NCI-H460 (cell line): ENCODE measurements at places on chromosomes 11 and 22. TPM values are rescaled to one million over a fixed set of nuclear protein-coding genes. Genes with fewer than 3 reads are reported as not detected.

DNA sequence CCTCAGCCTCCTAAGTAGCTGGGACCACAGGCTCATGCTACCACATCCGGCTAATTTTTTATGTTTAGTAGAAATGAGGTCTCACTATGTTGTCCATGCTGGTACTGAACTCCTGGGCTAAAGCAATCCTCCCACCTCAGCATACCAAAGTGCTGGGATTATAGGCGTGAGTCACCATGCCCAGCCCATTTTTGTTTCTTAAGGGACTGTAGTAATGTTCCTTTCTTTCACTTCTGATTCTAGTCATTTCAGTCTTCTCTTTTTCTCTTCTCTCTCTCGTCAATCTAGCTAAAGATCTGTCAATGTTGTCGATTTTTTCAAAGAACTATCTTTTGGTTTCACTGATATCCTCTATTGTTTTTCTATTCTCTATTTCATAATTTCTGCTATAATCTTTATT is 111.0 kb upstream of the APOA1 start:
- no peak for DNase-seq

DNA sequence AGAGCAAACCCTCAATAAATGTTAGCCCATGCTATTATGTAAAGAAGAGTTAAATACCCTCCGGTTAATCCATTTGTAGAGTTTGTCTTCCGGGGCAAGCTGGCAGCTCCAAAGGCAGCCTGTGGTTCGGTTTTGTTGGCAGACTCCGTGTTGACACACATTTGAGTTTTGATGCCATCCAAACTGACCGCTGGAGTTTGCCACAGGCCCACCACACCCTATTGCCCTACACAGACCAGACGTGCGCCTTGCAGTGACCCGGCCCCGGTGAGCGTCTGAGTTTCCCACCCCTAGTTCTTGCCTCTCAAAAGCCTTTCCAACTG is 25.1 kb downstream of the ELFN2 start:
- DNase-seq: no peak

- DNase-seq: no peak
Observed at GRCh38 chr11:44128729-44129128, 33.3 kb downstream of the EXT2 start.

DNA sequence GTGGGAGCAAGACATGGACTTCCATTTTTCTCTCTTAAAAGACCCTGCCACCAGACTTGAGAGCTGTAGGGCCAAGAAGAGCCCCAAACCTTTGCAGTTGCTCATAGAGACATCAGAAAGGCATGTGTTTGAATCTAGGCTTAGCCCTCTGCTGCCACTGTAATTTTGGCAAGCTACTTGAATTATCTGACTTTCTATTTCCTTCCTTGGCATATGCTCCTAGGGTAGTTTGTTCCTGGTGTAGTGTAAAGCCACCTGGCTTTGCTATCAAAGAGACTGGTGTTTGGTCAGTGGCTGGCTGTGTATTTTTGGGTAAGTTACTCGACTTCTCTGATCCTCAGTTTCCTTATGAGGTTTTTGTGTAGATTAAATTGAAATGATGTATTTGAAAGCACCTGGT is 252.1 kb upstream of the CCDC90B start:
- DNase-seq: no peak

DNA sequence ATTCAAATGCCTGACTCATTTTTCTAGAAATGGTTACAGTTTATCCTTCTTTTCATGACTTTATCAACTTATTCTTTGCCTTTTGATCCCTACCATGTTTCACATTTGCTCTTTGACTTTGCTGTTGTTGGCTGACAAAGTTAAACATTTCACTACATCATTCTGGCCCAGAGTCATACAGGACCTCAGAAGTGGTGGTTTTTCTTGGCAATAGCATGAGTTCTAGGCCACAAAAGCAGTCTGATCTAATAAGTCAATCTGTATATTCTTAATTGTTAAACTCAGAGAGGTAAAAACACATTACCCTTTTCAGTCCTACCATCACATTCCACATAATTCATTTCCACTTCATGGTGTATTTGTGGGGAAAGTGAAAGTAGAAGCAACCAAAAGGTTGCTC is 763.2 kb upstream of the TENM4 start:
- no peak for DNase-seq

DNA sequence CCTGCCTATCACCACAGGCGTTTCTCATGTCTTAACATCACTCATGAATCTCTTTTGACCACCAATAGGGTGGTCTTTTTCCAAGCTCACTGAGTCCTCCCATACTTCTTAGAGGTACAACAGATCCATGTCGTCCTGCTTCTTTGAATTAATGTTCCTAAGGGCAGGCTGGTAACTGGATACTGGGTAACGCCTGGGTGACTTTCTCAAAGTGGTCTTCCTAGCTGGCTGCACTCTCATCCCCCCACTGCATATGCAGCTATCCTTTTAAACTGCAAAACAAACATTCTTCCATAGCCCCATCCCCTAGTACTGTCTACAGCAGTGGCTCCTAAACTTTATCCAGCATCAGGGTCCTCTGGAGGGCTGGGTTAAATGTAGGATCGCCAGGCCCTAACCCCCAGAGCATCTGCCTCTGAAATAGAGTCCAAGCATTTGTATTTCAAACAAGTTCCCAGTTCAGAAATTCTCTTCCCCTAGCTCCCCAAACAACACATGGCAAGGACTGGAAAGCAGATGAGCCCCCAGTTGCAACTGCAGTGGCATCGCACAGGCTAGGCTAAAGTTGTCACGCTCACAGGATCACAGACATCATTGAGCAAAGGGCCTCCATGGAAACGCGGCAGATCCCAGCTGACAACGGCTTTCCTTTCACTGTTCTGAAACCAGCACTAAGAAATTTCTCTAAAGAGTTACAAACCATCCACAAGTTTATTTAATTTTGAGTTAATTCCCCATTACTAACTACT is 204.9 kb downstream of the LARGE1 start:
- DNase-seq: no peak

DNA sequence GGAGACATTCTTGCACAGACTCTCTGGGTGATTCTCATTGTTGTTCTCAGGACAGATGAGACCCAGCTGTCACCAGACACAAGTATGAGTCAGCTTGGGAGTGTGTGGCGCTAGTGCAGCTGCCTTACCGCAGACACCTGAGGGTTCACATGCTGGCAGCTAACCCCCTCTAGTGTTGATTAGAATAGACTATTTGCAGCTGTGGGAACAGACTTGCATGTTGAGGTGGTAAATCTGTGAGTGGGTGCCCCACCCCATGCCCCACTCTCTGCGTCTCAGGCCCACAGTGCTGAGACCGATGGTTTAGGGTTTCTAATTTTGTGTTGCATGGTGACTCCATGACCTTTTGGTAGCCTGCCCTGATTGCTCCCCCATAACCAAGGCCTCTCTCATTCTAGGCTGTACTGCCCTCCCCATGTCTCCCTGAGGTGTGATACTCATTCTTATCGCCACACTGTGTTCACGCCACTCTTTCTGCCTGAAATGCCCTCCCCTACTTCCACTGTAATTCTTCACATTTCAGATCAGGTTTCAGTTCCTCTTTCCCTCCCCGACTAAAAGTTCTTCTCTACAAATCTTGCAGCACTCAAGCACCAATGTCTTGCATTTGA is 73.7 kb upstream of the KIRREL3 start:
- no peak for DNase-seq

GRCh38 chr22:42356533-42356932 is 75.7 kb downstream of the NFAM1 start:
- no peak for DNase-seq

GRCh38 chr22:29883775-29884097 is 762 bp downstream of the MTMR3 start:
- no peak for DNase-seq

- no peak for DNase-seq
Observed at GRCh38 chr11:87127101-87127500, 89.4 kb downstream of the TMEM135 start.

DNA sequence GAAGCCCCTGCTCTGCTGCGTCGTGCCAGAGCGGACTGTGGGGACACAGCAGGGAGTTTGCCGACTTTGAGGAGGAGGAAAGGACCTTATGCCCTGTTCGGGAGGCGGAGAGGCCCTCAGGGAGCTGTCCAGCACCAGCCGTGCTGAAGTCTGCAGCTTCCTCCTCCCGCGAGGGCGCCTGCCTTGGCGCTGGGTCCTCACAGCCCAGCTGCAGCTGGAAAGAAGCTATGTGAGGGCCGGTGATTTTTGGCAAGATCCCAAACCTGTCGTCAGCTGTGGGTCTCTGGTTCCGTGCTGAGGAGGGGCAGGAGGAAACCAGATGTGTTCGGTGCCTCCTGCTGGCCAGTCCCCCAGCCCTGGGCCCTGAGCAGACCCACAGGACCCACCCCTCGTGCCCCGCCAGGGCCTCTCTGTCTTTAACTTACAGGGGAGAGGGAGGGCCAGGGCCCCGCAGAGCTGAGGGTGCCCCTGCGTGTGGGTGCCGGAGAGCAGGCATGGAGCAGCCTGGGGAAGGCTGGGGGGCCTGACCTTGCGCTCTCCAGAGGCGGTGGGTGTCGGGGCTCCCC is 12.0 kb downstream of the BRSK2 start:
- DNase-seq: peak; percentile 45

DNA sequence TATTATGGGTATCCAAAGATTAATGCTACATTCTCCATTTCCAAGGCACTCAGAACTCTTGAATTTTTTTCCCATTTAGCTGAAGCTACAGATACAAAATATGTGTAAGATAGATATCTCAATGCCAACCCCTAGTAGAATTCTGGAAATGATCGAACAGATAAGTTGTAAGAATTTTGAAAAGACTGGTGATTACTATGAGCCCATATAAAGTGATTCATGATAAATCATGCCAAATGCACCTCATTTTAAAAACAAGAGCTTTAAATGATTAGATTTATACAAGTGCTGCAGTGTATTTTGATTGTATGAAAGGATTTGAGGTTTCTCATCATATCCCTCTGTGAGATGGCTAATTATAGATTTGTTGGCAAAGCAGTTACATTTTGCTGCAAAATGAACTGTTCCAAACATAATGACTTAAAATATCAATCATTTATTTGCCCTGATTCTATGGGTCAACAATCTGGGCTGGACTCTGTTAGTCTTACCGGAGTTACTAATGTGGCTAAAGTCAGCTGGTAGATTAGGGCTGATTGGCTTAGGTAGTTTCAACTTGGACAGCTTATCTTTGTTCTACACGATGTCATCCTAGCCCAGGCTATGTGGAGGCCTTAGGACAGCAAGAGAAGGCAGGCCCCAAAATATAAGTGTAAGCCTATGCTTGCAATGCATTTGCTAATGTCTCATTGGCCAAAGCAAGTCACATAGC is 3.4 kb downstream of the OR10V1 start:
- DNase-seq: no peak

GRCh38 chr11:10913075-10913474 is 55.2 kb upstream of the ZBED5 start:
- no peak for DNase-seq

DNA sequence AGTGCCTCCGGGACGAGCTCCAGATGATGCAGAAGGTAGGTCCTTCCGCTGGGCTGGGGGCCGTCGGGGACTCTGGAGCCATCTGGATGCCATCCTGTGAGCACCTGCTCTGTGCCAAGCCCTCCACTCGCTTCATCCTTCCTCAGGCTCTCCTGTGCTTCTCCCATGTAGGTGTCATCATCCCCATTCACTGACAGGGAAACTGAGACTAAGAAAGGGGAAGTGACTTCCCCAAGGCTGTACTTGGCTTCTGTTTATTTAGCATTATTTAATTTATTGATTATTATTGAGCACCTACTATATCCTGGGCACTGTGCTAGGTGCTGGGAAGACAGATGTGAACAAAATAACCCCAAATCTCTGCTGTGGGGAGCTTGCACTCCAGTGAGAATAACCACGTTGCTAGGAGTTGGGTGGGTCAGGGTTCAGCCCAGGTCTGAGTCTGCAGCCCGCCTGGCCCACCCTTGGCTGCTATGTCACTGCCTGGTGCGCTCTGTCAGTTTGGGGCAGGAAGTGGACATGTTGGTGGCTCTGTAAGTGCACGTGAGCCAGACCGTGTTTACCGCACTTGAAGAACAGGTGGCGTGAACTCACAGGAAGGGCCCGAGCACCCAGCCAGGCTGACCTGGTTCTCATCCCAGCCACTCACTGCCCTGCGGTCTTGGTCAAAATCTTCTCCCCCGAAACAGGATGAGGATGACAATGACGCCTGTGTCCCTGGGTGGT is 35.9 kb upstream of the GCAT start:
- DNase-seq: no peak

- no peak for DNase-seq
Observed at GRCh38 chr11:44519989-44520737, 45.3 kb upstream of the CD82 start.

DNA sequence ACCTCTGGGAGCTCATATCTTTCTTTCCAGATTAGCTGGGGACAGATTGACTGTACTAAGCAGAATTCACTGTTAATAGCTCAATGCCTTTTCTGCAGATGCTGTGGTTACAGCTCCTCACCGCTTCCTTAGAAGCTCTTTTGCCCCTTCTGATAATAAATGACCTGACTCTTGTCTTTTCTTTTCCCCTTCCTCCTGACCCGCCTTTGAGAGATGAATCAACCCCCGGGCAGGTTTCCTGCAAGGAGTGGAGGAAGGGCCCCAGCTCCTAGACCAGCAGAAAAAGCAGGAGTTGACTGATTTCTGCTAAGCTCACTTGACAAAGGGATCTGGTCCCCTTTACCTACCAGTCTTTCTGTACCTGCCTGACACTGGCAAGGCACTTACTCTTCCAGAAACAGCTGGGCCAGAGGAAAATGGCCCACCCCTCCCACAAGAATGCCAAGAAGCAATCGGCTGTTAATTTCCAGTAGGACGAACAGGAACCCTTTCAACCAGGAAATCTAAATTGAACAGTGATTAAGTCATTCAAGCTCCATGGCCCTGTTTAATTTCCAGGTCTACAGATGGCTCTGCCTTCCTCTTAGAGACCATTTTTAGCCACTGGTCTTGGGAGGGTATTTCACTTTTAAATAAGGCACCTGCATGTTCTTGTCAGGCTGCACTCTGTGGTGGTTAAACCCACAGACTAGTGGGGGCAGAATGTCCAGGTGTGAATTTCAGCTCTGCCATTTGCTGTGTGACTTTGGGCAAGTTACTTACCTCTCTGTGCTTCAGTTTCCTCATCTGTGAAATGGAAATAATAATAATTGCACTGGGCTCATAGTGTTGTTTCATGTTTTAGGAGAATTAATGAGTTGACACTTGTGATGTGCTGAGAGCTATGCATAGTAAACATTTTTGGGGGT is 67.5 kb downstream of the PRR5L start:
- no peak for DNase-seq

DNA sequence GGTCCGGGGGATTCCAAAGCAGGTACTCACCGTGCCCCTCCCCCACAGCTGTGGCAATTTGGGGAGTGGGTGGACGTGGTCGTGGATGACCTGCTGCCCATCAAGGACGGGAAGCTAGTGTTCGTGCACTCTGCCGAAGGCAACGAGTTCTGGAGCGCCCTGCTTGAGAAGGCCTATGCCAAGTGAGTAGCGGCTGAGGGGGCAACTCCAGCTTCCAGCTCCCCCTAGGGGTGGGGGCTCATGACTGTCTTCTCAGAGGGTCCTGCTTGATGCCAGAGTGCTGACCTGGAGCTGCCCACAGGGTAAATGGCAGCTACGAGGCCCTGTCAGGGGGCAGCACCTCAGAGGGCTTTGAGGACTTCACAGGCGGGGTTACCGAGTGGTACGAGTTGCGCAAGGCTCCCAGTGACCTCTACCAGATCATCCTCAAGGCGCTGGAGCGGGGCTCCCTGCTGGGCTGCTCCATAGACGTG is 4.2 kb downstream of the CAPN1 start:
- no peak for DNase-seq

- no peak for DNase-seq
Observed at GRCh38 chr22:23164091-23164490, 16.2 kb upstream of the BCR start.

PKP3 gene
- 27.0 and 27.7 TPM in 2 replicates for total RNA-seq

SGSM1 gene
- total RNA-seq: 0.26 and 1.1 TPM in 2 replicates

JAML gene
- total RNA-seq: not detected in 2 replicates

FOLR2 gene
- total RNA-seq: not detected in 2 replicates

APOBEC3G gene
- 0.95 and 1.2 TPM in 2 replicates for total RNA-seq

CARNS1 gene
- 0.09 and 0.12 TPM in 2 replicates for total RNA-seq

TTC36 gene
- not detected in 2 replicates for total RNA-seq

TRPC6 gene
- 9.6 and 10.0 TPM in 2 replicates for total RNA-seq

OR6T1 gene
- total RNA-seq: not detected in 2 replicates
